ENCODE measurements at places on chromosomes 4 and X. TPM values are rescaled to one million over a fixed set of nuclear protein-coding genes. Genes with fewer than 3 reads are reported as not detected.

- H3K36me3 ChIP-seq = no peaks in the 10 kb centered on the region
- no peak overlapping the region for H3K4me3 ChIP-seq
- peaks cover 4% of the 10 kb centered on the region for H3K4me1 ChIP-seq
- DNase-seq = no peak
- H3K27me3 ChIP-seq = no peaks in the 10 kb centered on the region
Measured at GRCh38 chr4:98527534-98528269, 130.7 kb downstream of the TSPAN5 start.

DNA sequence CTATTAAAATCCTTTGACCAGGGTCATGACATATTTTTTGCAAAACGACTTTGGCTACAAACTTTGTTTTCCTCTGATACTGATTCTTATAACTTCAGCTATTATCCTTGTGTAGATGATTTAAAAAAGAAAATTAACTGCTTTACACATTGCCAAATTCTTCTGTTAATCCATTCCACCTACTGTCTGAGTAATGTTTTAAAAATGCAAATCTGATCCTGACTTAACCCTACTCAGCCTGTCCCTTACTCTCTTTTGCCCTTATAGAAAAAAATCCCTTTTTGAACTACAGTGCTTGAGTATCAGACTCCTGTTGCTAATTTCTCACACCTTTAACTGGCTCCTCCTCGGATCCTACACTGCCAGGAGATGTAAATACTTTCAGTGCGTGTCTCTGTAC is 723.1 kb downstream of the ADGRL3 start:
- no peak overlapping the region for H3K4me3 ChIP-seq
- DNase-seq = no peak
- H3K4me1 ChIP-seq = no peaks in the 10 kb centered on the region
- no peaks in the 10 kb centered on the region for H3K27me3 ChIP-seq
- no peak overlapping the region for H3K27ac ChIP-seq
- no peaks in the 10 kb centered on the region for H3K36me3 ChIP-seq

The DAPP1 gene
- not detected for total RNA-seq

GRCh38 chr4:109389369-109390114 is 44.1 kb upstream of the SEC24B start:
- H3K36me3 ChIP-seq = no peaks in the 10 kb centered on the region
- H3K4me3 ChIP-seq = no peak overlapping the region
- peak; percentile 64 for DNase-seq
- no peak overlapping the region for H3K27ac ChIP-seq
- H3K4me1 ChIP-seq = no peaks in the 10 kb centered on the region
- no peaks in the 10 kb centered on the region for H3K27me3 ChIP-seq

GRCh38 chr4:16692524-16692923 is 205.9 kb downstream of the LDB2 start:
- no peaks in the 10 kb centered on the region for H3K36me3 ChIP-seq
- H3K27ac ChIP-seq = no peak overlapping the region
- H3K27me3 ChIP-seq = no peaks in the 10 kb centered on the region
- DNase-seq = no peak

DNA sequence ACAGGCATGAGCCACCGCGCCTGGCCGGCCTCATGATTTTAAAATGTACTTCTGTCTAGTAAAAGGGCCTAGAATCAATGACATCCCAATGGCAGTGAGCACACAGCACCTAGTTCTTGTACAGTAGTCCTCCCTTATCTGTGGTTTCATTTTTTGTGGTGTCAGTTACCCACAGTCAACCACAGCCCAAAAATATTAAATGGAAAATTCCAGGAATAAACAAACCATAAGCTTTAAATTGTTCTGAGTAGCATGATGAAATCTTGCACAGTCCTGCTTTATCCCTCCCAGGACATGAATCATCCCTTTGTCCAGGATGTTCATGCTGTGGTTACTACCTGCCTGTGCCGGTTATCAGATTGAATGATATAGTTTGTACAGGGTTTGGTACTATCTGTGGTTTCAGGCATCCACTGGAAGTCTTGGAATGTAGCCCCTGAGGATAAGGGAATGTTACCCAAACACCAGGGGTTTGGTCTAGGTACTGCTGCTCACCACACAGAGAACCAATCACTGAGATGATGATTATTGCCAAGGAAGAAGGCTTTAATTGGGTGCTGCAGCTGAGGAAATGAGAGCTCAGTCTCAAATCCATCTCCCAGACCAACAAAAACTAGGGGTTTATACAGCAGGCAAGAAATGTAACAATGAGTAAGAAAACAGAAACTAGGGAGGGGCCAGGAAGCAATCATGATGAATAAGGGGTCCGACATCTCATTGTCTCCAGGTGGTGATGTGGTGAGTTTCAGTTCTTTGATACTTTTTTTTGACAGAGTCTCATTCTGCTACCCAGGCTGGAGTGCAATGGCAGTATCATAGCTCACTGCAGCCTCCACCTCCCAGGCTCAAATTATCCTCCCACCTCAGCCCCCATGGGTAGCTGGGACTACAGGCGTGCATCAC is 16.2 kb upstream of the FHL1 start:
- DNase-seq = no peak
- H3K4me3 ChIP-seq = no peak overlapping the region
- no peaks in the 10 kb centered on the region for H3K36me3 ChIP-seq
- no peaks in the 10 kb centered on the region for H3K27me3 ChIP-seq
- H3K4me1 ChIP-seq = no peaks in the 10 kb centered on the region

- H3K27me3 ChIP-seq = no peaks in the 10 kb centered on the region
- no peaks in the 10 kb centered on the region for H3K4me1 ChIP-seq
- H3K27ac ChIP-seq = no peak overlapping the region
- no peaks in the 10 kb centered on the region for H3K36me3 ChIP-seq
- no peak overlapping the region for H3K4me3 ChIP-seq
Measured at GRCh38 chr4:54005475-54005874, 58.9 kb downstream of the CHIC2 start.

DNA sequence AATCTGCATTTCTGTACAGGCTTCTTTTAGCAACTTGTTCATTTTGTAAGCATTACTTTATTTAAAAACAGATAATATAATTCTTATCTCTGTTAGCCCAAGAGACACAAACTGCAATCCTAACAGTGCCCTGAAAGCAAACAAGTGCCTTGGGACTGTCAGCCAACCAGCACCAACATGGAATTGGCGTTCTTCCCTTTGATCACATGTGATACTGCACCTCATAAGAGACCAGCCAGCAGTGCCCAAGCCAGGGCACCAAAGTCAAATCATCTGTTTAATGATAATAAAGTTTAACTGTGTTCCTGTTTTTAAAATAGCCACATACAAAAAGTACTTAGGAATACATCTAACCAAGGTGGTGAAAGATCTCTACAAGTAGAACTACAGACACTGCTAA is 223.2 kb downstream of the PRDM5 start:
- no peaks in the 10 kb centered on the region for H3K4me1 ChIP-seq
- H3K36me3 ChIP-seq = no peaks in the 10 kb centered on the region
- no peaks in the 10 kb centered on the region for H3K27me3 ChIP-seq
- no peak overlapping the region for H3K4me3 ChIP-seq

The PAGE2 gene
- 0.92 TPM for total RNA-seq

- H3K27ac ChIP-seq = no peak overlapping the region
- H3K4me3 ChIP-seq = no peak overlapping the region
- H3K4me1 ChIP-seq = no peaks in the 10 kb centered on the region
- H3K36me3 ChIP-seq = peaks cover 42% of the 10 kb centered on the region
- no peaks in the 10 kb centered on the region for H3K27me3 ChIP-seq
Measured at GRCh38 chr4:47862297-47862696, 24.4 kb upstream of the CORIN start.

The ATP1B4 gene
- total RNA-seq = not detected

The PLAC1 gene
- not detected for total RNA-seq

The CYTL1 gene
- 3.7 TPM for total RNA-seq

GRCh38 chr4:83110970-83111750 is 3.4 kb downstream of the PLAC8 start:
- no peak overlapping the region for H3K4me3 ChIP-seq
- H3K4me1 ChIP-seq = no peaks in the 10 kb centered on the region
- peaks cover 11% of the 10 kb centered on the region for H3K27me3 ChIP-seq
- DNase-seq = no peak
- no peak overlapping the region for H3K27ac ChIP-seq

- no peaks in the 10 kb centered on the region for H3K36me3 ChIP-seq
- H3K27me3 ChIP-seq = no peaks in the 10 kb centered on the region
- no peak overlapping the region for H3K27ac ChIP-seq
- no peak overlapping the region for H3K4me3 ChIP-seq
- DNase-seq = no peak
- no peaks in the 10 kb centered on the region for H3K4me1 ChIP-seq
Measured at GRCh38 chrX:152155766-152156310, 17.5 kb upstream of the MAGEA10 start.

DNA sequence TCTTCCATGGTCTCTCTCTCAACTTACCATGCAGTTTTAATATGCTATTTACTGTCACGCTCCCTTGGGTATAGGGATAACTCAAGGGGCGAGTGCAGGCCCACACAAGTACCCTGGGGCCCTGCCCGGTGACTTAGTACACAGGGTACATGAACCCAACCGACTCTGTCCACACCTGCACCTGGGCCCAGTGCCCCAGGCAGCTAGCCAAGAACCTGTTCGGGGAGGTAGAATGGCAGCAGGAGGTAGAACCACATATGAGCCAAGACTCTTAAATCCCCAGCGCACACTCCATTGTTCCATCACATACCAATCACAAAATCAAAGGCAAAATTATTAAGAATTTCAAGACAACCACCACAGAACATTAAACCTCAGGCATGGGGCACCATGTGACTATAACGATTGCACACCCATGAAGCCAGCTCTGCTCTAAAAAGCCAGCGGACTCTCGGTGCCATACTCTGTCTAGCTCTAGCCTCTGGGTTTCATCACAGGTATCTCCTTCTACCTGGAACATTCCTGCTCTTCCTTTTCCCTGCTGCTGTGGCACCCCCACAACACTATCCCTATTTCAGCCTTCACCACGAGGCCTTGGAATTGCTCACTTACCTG is 14.6 kb downstream of the PHF8 start:
- no peak for DNase-seq
- peaks cover 18% of the 10 kb centered on the region for H3K36me3 ChIP-seq
- no peaks in the 10 kb centered on the region for H3K27me3 ChIP-seq
- H3K4me3 ChIP-seq = no peak overlapping the region
- no peak overlapping the region for H3K27ac ChIP-seq

The PPEF1 gene
- total RNA-seq = 0.81 TPM

The PALLD gene
- total RNA-seq = 64.6 TPM

GRCh38 chr4:116272336-116272735 is 813.0 kb downstream of the TRAM1L1 start:
- H3K27ac ChIP-seq = no peak overlapping the region
- H3K4me3 ChIP-seq = no peak overlapping the region
- H3K4me1 ChIP-seq = no peaks in the 10 kb centered on the region
- H3K27me3 ChIP-seq = no peaks in the 10 kb centered on the region
- DNase-seq = no peak

The ERAS gene
- total RNA-seq = not detected

GRCh38 chr4:188162698-188163097 is 23.5 kb downstream of the TRIML1 start:
- no peaks in the 10 kb centered on the region for H3K4me1 ChIP-seq
- H3K4me3 ChIP-seq = no peak overlapping the region
- no peaks in the 10 kb centered on the region for H3K36me3 ChIP-seq

GRCh38 chrX:150566734-150567182 is 1.7 kb upstream of the MTM1 start:
- no peaks in the 10 kb centered on the region for H3K36me3 ChIP-seq
- peak; percentile 89 for DNase-seq
- no peaks in the 10 kb centered on the region for H3K4me1 ChIP-seq
- H3K27me3 ChIP-seq = no peaks in the 10 kb centered on the region
- no peak overlapping the region for H3K4me3 ChIP-seq

DNA sequence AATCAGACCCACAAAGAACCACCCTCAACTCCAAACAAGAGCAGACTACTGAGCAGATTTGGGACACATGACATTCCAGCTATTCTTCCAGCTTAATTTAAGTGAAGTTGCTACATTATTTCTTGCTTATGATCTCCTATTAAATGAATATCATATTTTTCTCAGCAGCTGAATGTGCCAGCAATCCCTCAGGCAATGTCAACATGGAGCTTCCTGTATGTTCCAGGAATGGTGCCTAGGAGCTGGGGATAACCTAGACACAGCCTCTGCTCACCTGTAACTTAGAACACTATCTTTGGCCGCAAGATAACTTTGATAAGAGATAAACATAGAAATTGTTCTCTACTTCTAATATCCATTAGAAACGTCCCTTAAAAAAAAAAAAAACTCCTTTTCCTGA is 274.4 kb upstream of the RASGEF1B start:
- no peaks in the 10 kb centered on the region for H3K27me3 ChIP-seq
- H3K36me3 ChIP-seq = no peaks in the 10 kb centered on the region
- no peak overlapping the region for H3K27ac ChIP-seq
- no peak overlapping the region for H3K4me3 ChIP-seq

GRCh38 chrX:23861215-23861896 is 46.4 kb downstream of the APOO start:
- no peaks in the 10 kb centered on the region for H3K27me3 ChIP-seq
- no peak overlapping the region for H3K4me3 ChIP-seq
- no peaks in the 10 kb centered on the region for H3K4me1 ChIP-seq
- no peak overlapping the region for H3K27ac ChIP-seq

The TNIP3 gene
- total RNA-seq = 0.18 TPM

The DRD5 gene
- not detected for total RNA-seq

The ZCCHC4 gene
- total RNA-seq = 9.5 TPM

GRCh38 chr4:86619656-86620055 is 25.5 kb downstream of the PTPN13 start:
- no peaks in the 10 kb centered on the region for H3K27me3 ChIP-seq
- no peak for DNase-seq
- peaks cover 10% of the 10 kb centered on the region for H3K4me1 ChIP-seq
- peak overlapping the region; percentile 6 for H3K4me3 ChIP-seq
- peaks cover 13% of the 10 kb centered on the region for H3K36me3 ChIP-seq

GRCh38 chr4:64824591-64824990 is 415.3 kb upstream of the TECRL start:
- no peaks in the 10 kb centered on the region for H3K36me3 ChIP-seq
- no peaks in the 10 kb centered on the region for H3K27me3 ChIP-seq
- DNase-seq = no peak
- H3K4me3 ChIP-seq = no peak overlapping the region
- H3K27ac ChIP-seq = no peak overlapping the region

The PDZD4 gene
- 68.3 TPM for total RNA-seq

- H3K4me1 ChIP-seq = peaks cover 2% of the 10 kb centered on the region
- no peak overlapping the region for H3K4me3 ChIP-seq
- peaks cover 23% of the 10 kb centered on the region for H3K27me3 ChIP-seq
- no peak overlapping the region for H3K27ac ChIP-seq
- DNase-seq = no peak
- H3K36me3 ChIP-seq = no peaks in the 10 kb centered on the region
Measured at GRCh38 chrX:375181-376036, 11.3 kb downstream of the PPP2R3B start.
